Lower leg skin (tissue), 4 donors: ENCODE measurements at places on chromosomes 2 and 18. TPM values are rescaled to one million over a fixed set of nuclear protein-coding genes. Genes with fewer than 3 reads are reported as not detected.

The FBXO41 gene
- total RNA-seq = 4.1 TPM

The PPP3R1 gene
- 42.4 TPM for total RNA-seq

The CPO gene
- 0.39 TPM for total RNA-seq

The CNNM4 gene
- total RNA-seq = 25.0 TPM

The TRPM8 gene
- total RNA-seq = 0.46 TPM

DNA sequence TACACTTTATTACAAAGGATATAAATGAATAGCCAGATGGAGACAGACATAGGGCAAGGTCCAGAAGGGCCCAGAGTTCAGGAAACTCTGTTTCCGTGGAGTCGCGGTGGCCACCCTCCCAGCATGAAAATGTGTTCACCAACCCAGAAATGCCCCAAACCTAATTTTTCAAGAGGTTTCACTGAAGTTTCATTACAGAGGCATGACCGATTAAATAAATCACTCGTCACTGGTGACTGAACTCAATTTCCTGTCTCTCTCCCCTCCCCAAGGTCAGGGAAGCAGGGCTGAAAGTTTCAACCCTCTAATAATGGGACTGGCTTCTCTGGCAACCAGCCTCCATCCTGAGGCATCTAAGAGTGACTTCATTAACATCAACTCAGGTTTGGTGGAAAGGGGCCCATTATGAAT, 22.4 kb downstream of the USP40 start:
- DNase-seq = no peak

- no peak for DNase-seq
These were observed 676.1 kb upstream of the CELF4 start for GRCh38 chr18:38241736-38242135.

GRCh38 chr18:38496222-38496793, 930.7 kb upstream of the CELF4 start:
- DNase-seq = no peak

DNA sequence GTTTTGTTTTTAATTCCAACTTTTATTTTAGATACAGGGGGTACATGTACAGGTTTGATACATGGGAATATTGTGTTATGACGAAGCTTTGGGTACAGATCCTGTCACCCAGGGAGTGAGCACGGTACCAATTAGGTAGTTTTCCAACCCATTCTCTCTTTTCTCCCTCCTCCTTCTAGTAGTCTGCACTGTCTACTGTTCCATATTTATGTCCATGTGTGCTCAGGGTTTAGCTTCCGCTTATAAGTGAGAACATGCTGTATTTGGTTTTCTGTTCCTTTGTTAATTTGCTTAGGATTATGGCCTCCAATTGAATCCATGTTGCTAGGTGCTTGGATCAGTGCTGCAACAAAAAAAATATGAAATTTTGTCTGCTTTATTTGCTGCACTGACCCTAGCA, 659.3 kb upstream of the TMEFF2 start:
- DNase-seq = no peak

- no peak for DNase-seq
These were observed 96.5 kb downstream of the EPB41L5 start for GRCh38 chr2:120109186-120110061.

DNA sequence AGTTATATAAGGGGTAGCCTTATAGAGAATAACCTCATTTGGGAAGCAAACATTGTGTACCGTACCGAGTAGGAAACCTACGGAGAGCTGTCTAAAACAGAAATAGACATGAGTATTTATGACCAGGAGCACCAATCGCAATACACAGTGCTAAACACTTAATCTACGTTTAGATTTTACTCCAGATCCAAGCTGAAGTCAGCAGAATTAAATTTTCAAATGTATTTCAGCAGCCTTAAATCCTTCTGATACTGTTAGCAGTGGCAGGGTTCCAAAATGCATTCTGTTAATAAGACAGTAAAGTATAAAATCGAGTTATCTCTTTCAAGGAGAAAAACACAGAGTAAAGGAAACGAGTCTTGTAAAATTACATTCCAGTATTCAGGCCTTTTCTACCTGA, 118.1 kb upstream of the ZNF521 start:
- no peak for DNase-seq
